Stimulated activated CD4-positive, alpha-beta T cell treated with anti-CD3 and anti-CD28 coated beads, TNF-alpha, amount 100 ng/mL, for 48 hours (primary cell): ENCODE measurements at places on chromosomes 12 and 14.

DNA sequence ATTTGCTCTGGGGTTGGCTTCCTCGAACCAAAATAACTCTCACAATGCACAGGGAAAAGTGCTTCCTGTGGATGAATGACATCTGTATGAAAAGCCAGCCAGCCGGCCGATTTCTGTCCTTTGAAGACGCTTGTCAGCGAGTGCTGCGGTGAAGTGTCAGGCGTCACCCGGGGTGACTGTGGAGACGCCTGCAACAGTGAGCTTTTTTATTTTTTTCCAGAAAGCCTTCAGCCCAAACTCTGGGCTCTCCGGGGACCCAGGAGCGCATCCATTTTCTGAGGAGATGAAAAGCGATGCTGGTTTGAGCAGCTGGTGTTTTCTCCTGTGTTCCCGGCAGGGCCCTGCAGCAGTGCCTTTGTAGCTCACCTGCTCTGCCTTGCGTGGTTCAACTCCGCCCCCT is 147.9 kb upstream of the MYL2 start:
- DNase-seq, result no peak

GRCh38 chr12:26122061-26122680 is 2.7 kb downstream of the BHLHE41 start:
- DNase-seq, result no peak

DNA sequence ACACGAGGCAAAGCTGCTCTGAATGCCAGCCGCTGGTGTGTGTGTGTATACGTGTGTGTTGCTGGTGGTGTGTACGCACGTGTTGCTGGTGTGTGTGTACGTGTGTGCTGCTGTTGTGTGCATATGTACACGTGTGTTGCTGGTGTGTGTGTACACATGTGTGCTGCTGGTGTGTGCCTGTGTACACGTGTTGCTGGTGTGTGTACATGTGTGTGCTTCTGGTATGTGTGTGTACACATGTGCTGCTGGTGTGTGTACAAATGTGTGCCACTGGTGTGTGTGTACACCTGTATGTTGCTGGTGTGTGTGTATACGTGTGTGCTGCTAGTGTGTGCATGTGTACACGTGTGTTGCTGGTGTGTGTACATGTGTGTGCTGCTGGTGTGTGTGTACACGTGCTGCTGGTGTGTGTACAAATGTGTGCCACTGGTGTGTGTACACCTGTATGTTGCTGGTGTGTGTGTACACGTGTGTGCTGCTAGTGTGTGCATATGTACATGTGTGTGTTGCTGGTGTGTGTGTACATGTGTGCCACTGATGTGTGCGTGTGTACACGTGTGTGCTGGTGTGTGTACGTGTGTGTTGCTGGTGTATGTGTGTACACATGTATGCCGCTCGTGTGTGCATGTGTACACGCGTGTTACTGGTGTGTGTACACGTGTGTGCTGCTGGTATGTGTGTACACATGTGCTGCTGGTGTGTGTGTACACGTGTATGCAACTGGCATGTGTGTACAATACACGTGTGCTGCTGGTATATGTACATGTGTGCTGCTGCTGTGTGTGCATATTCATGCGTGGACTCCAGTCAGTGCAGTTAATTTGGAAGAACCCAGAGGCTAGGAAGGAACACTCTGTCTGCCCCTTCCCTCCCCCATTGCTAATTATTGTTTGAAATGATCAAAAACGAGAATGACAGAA is 47.2 kb downstream of the CACNA2D4 start:
- no peak for DNase-seq

- DNase-seq, result no peak
Observed at GRCh38 chr12:54704202-54704601, 56.0 kb upstream of the DCD start.

DNA sequence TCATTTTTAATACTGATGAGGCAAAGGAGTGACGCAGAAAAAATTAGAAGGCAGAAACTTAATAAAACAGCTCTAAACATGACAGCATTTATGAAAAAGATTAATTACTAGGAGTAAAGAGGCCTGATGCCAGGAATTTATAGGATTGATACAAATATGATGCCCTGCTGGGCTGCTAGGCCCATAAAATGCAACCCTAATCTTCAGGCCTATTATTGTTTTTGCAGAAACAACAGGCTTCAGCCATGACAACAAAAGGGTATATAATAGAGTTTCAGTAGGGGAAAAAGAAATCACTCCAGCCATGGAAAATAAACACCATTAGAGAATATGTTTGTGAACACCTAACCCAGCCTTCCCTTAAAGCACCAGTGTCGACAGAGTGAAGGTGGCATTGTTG is 50.6 kb downstream of the OTX2 start:
- no peak for DNase-seq

DNA sequence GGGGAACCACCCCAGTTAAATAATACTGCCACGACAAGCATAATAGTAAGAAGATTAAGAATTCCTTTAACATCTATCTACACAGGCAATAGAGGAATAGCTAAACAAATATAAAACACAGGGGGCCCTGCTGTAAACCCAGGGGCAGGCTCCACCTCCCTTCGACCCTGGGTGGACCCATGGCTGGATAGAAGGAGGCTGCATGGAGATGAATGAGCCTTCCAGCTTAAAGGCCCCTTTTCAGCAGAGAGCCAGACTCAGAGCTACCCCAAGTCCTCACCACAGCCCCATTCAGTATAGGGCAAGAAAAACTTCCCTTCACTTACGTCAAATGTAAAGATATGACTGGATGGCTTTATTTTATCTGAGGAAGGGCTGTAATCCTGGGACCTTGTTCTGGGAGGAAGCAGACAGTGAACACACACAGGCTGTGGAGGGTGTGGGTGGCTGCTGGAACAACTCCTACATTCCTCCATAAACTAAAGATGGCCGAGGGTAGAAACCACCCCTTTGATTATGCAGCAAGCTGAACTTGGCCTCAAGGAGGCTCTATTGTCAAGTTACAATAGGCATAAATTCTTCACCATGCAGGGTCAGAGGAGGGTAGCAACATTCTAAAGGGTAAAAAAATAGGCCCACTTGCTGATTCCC is 30.4 kb downstream of the NUAK1 start:
- no peak for DNase-seq

- no peak for DNase-seq
Observed at GRCh38 chr12:46831335-46832129, 5.7 kb upstream of the SLC38A4 start.

GRCh38 chr14:90755661-90756304 is 60.4 kb downstream of the TTC7B start:
- DNase-seq, result no peak

DNA sequence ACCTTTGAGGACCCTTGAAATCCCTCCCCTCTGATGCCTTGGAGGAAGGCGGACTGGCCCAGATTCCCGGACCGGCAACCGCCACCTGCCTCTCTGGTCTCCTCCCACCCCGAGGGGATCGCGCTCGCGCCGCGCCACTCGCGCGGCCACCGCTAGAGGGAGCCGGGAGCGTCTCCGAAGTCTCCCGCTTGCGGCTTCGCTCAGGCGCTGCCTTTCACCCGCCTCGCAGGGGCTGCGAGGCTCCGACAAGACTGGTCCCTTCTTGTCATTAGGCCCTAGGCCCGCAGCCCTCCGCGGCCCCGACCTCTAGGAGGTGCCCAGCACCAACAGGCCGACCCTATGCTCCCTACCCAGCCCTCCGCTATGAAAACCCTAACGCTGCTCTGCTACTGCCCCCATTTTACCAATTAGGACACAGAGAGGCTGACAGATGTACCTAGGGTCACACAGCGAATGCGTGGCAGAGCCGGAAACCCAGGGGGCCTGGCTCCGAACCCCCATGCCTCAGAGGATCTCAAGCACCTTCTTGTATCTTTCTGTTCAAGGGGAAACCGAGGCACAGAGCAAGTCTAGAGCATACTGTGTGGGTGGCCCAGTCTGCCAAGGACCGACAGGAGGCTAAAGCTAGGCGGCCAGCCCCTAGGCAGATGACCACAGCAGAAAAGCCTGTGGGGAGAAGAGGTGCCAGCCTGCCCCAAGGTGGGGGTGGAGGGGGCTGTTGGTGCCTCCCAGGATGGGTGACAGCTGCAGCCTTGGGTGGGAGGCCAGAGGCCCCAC is 21.4 kb upstream of the VSX2 start:
- DNase-seq, result peak; percentile 66

- no peak for DNase-seq
Observed at GRCh38 chr12:130929363-130929762, 24.3 kb upstream of the ADGRD1 start.

DNA sequence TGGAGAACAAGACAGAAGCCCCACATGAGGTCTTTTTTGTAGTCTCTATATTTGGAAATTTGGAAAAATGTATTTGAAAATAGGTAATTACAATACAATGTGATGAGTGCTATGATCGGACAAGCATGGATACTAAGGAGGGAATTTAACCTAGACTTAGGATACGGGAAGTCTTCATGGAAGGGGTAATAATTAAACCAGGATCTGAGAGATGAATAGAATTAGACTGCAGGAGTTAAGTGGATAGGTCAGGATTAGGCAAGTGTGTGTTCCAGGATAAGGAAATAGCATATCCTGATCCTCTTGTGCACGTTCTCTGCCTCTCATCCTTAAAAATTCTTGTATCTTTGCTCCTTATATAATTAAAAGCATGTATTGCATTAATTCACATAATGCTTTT is 223.3 kb upstream of the PRICKLE1 start:
- no peak for DNase-seq

- DNase-seq, result no peak
Observed at GRCh38 chr14:95504135-95505029, 12.1 kb downstream of the SYNE3 start.

GRCh38 chr12:112303004-112303403 is 79.2 kb downstream of the HECTD4 start:
- DNase-seq, result peak; percentile 24

- DNase-seq, result peak; percentile 7
Observed at GRCh38 chr14:70808416-70809224, 693 bp downstream of the MAP3K9 start.

- peak; percentile 10 for DNase-seq
Observed at GRCh38 chr14:64891839-64892375, 12.2 kb upstream of the SPTB start.

GRCh38 chr12:120214626-120215356 is 13.9 kb upstream of the RPLP0 start:
- no peak for DNase-seq

GRCh38 chr12:56833780-56834179 is 70.7 kb downstream of the HSD17B6 start:
- no peak for DNase-seq

GRCh38 chr12:73274976-73275375 is 1002.8 kb downstream of the TRHDE start:
- no peak for DNase-seq

GRCh38 chr14:50362764-50363713 is 33.6 kb downstream of the CDKL1 start:
- DNase-seq, result no peak

- no peak for DNase-seq
Observed at GRCh38 chr12:78559416-78559815, 305.2 kb upstream of the SYT1 start.

DNA sequence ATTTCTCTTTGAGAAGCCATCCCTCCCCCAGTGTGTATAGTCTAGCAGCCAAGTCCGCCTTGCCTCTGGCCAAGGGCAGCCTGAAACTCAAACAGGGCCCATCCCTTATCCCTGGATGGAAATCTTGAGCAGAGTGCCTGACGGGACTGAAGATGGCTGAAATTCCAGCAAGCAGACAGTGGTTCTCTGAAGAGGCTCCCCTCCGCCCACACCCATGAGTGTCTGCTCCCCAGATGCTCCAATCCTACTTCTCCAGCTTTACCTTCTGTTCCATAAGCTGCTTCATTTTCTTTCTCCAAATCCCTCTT is 396.2 kb downstream of the NUAK1 start:
- DNase-seq, result no peak

DNA sequence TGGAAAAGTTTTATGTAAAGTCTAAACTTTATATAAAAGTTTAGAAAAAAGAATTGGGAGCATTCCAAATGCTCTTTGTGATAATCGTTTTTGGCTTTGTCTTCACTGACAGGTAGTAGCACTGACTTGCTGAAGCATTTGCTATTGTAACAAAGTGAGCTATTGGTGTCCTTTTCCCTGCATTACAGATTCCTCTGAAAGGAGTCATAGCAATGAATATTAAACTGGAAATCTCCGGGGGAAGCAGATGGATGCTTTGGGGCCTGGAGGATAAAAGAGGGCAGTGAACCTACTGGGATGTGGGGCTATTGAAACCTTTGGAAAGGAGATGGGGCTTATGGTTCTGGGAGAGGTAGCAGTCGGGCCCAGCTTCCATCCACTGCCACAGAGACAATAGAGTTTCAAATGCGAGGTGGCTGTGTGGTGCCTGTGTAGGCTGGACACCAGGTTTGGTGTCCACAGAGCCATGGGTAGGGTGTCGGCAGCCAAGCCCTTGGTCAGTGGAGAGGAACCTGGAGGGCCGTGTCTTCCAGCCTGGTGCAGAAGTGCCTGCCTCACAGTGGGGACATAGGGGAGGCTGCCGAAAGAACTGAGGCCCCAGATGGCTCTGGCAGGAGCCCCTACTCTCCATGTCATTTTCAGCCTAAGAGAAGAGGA is 10.1 kb downstream of the GSG1 start:
- no peak for DNase-seq

- DNase-seq, result no peak
Observed at GRCh38 chr14:26663506-26663905, 65.7 kb upstream of the NOVA1 start.

- DNase-seq, result no peak
Observed at GRCh38 chr12:115882936-115883335, 394.6 kb downstream of the MED13L start.

DNA sequence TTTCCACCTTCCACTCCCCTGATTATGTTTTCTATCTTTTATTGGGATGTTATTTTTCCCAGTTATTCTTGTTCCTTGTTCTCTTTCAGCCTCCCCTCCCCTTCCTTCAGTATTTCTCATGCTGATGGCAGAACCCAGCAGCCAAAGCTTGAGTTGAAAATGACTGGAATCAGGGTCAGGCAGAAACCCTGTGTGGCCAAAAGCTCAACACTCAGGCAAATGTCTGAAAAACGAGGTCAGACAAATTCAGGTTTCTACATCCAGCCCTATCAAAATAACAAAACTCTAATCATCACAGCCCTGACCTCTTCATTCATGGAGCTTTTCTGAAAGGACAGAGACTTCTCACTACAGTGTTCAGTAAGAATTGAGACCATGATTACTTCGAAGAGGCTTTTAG is 134.6 kb downstream of the PTPRR start:
- DNase-seq, result no peak

GRCh38 chr14:22977684-22978486 is 4.5 kb downstream of the AJUBA start:
- DNase-seq, result no peak

DNA sequence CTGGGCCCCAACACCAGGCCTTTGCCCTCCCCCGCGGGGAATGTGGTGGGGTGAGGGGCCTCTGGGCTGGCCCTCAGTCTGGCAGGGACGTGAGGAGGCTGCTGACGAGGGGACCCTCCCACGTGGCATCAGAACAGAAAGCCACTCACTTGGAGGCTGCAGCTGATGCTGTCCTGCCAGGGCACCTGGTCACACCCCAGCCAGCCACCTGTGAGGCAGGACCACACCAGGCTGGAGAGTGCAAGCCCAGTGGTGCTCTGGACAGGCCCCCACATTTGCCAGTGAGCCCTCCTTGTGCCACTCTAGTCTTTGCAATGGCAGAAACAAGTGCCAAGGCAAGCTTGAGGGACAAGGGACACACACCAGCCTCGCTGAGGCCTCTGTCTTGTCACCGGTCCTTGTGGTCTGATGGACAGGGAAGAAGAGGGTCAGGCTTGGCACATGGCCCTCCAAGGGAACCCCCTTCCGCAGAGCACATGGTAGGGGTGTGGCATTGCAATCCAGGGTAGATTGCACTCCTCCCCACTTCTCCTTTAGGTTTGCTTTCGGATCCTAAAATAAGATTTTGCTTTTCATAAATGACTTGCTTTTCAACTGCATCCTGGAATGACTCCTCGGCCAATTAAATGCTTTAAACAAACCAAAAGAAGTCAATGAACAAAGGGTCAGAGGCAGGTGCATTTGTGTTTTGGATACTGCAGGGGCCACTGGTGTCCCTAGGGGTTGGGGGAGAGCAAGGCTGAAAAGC is 53.7 kb downstream of the CCDC88C start:
- DNase-seq, result no peak
